ENCODE measurements at places on chromosomes 11 and 22. TPM values are rescaled to one million over a fixed set of nuclear protein-coding genes. Genes with fewer than 3 reads are reported as not detected.

The CD248 gene
- 2.9 TPM for total RNA-seq

The SCUBE2 gene
- not detected for total RNA-seq

The ABTB2 gene
- 5.5 TPM for total RNA-seq

The ZP1 gene
- not detected for total RNA-seq

The C11orf42 gene
- total RNA-seq = not detected

The SCN2B gene
- total RNA-seq = not detected

The SORL1 gene
- total RNA-seq = 46.9 TPM

The FAM180B gene
- 0.20 TPM for total RNA-seq

The TMPRSS13 gene
- total RNA-seq = 1.4 TPM
